Activated CD8-positive, alpha-beta memory T cell treated with anti-CD3 and anti-CD28 coated beads, Interleukin-2, amount 10 ng/mL, durations not matched to agents 7 days and 5 days (primary cell): ENCODE measurements at places on chromosomes 13 and 19. TPM values are rescaled to one million over a fixed set of nuclear protein-coding genes. Genes with fewer than 3 reads are reported as not detected.

DNA sequence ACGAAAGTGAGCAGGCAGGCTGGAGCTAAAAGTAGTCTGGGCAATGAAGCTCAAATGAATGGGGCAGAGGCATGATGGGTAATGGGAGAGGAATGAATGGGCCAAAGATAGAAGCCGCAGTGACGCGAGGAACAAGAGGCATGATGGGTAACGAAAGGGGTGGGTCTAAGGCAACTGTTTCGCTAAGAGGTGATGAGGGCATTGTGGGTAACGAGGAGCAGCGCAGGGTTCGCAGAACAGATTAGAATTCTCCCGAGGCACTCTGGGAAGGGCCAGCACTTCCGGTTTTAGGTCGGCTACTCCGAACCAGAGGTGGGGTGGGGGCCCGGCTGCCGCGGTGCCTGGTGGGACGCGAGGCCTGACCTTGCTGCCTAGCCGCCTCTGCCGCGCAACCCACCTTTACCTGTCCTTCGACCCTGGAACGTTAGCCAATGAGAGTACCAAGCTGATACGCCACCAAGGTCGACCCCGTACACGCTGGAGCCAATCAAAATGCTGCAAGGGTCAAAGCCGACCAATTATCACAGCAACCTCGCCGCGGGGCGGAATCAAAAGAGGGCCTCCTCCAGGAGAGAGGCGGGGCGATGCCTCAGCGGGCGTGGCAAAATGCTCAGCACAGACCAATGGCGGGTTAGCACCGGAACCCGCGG, 563 bp upstream of the TOMM40 start:
- DNase-seq = peak; percentile 100

Gene KIR3DL2
- 1.8 TPM for total RNA-seq

GRCh38 chr19:10112037-10112761, 706 bp downstream of the P2RY11 start:
- peak; percentile 82 for DNase-seq

- no peak for DNase-seq
Observed at GRCh38 chr13:109130093-109130835, 500.9 kb downstream of the MYO16 start.

- no peak for DNase-seq
Observed at GRCh38 chr13:101308247-101309013, 107.9 kb downstream of the NALCN start.

DNA sequence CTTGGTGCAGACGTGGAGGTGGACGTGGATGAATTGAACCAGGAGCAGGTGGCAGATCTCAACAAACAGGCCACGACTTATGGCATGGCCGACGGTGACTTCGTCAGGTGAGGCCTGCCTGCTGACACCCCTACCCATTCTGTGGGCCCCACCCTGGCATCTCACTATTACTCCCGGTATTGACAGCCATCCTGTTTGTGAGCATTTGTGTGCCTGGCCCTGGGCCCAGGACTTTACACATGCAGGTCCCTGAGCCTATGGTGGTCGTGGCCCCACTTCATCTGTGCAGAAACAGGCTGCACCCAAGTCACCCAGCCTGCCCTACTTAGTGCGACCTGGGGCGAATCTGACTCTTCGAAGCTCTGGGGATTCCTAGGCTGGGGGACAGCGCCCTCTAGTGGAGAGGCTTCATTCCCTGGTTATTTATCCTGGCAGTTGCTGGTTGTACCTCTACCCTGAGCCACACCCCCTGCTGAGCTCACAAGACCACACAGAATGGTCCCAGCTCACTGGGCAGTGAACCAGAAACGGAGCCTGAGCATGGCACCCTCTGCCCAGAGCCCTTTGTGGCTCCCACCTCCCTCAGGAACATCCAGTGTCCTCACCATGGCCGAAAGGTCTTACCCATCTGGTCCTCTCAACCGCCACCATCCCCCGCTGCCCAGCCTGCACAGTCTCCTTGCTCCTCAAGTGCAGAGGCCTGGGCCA, 16.9 kb downstream of the ZNF296 start:
- peak; percentile 88 for DNase-seq

- DNase-seq = peak; percentile 68
Observed at GRCh38 chr19:53977429-53977990, 13.9 kb upstream of the CACNG6 start.

Gene PGPEP1
- total RNA-seq = 35.5 TPM

- DNase-seq = no peak
Observed at GRCh38 chr13:106630650-106631049, 62.7 kb upstream of the ARGLU1 start.

DNA sequence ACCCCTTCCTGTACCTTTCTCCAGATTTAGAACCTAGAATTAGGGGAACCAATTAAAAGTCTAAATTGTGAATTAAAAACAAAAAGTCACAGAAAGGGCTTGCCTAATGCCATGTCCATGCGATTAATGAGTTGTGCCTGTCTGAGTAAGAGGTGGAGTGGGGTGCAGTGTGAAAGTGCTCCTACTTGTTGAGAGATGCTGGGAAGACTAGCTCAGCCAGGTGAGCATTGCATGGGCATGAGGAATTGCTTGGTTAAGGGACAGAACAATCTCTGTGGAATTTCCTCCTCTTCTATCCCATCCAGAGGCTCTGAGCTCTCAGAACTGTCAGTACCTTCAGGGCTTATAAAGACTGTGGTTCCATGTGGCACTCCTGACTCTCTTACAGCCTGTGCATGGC, 159.0 kb upstream of the UBL3 start:
- DNase-seq = no peak

GRCh38 chr13:50141375-50141975, 126.2 kb downstream of the KCNRG start:
- no peak for DNase-seq

- DNase-seq = no peak
Observed at GRCh38 chr19:2484178-2484937, 8.4 kb downstream of the GADD45B start.

GRCh38 chr19:44332145-44332544, 24.3 kb downstream of the ZNF112 start:
- DNase-seq = no peak

DNA sequence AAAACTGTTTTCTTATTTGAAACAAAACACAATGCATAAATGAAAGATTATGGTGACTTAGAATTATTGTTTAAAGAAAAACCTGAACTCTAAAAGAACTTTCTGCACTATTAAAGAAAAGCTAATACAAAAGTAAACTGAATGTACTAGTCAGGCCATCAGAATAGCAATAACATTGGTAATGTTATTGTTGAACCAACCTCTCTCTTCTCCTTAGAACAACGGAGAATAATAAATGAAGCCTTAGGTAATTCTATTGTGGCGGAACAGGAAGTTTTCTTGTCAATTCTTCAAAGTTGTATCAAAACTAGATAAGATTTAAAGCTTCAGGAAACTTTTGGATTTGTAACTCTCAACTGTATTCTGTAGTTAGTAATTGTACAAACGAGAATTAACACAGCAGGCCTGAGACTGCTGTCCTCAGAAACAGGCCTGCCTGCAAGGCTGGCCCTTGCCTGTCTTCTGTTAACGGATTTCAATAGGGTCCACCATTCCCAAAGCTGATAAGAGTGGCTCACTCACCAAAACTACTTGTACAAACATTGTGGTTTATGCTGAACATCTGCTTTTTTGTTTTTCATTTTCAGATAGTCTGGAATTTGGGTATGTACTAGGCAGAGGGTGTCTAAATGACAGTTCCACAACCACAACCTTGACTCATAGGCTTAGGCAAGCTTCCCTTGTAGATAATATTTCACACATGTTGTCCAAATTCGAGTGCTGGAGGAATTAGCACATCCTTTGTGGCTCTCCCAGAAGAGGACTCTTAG, 825.8 kb downstream of the GPC5 start:
- no peak for DNase-seq

GRCh38 chr13:104586051-104586746, 1520.0 kb upstream of the SLC10A2 start:
- no peak for DNase-seq

Gene MEDAG
- total RNA-seq = 0.59 TPM

Gene OR7A5
- not detected for total RNA-seq

GRCh38 chr19:13302526-13303270, 152.5 kb downstream of the IER2 start:
- no peak for DNase-seq

Gene ZNF728
- total RNA-seq = not detected

GRCh38 chr19:883661-884211, 9.3 kb downstream of the MED16 start:
- no peak for DNase-seq

DNA sequence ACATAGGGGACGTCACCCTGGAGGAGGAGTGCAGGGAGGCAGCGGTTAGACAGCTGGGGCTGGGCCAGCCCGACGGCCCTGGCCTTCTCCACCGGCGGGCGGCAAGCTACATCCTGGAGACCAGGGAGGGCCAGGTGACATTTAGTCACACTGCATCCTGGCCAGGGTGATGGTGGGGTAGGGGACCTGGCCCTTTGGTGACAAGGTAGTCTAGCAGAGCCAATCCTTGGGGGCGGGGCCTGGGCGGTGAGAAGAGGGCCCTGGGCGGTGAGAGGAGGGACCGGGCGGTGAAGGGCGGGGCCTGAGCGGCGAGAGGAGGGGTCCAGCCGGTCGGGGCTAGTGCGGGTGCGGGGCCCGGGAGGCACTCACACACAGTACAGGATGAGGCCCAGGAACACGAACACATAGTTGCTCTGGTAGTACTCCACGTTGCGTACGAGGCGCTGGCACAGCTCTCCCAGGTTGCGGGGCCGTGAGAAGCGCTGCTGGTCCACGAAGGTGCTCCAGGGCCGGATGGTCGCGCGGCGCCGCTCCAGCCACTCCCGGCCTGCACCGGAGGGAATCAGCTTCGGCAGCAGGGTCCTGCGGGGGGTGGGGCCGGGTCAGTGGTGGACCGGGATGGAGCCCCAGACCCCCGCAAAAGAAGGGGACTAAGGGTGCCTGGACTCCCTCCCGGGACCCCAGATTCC, 610 bp downstream of the RABAC1 start:
- peak; percentile 91 for DNase-seq

DNA sequence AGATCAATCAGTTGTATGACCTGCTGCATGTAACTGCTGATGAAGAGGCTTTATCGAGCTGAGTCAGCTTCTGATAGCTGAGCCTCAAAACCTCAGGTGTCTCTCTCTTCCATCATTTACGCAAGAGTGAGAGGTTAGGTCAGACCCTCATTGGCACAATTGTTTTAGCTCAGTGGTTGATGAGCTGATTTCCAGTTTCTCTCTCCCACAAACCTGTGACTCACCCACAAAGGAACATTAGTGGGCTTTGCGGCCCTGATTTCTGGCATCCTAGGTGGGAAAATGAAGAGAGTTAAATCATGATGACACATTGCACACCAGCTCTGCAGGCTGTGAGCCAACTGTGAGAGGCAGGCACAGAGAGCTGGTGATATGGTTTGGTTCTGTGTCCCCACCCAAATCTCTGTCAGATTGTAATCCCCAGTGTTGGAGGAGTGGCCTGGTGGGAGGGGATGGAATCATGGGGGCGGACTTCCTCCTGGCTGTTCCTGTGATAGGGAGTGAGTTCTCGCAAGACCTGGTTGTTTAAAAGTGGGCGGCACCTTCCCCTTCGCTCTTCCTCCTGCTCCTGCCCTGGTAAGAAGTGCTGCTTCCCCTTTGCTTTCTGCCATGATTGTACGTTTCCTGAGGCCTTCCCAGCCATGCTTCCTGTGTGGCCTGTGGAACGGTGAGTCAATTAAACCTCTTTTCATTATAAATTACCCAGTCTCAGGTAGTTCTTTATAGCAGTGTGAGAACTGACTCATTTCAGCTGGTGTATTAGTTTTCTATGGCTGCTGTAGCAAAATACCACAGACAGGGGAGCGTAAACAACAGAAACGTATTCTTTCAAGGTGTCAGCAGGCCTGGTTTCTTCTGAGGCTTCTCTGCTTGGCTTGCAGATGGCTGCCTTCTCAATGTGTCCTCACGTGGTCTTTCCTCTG, 33.5 kb upstream of the TMTC4 start:
- DNase-seq = no peak

- no peak for DNase-seq
Observed at GRCh38 chr19:17841371-17841809, 6.4 kb downstream of the JAK3 start.

DNA sequence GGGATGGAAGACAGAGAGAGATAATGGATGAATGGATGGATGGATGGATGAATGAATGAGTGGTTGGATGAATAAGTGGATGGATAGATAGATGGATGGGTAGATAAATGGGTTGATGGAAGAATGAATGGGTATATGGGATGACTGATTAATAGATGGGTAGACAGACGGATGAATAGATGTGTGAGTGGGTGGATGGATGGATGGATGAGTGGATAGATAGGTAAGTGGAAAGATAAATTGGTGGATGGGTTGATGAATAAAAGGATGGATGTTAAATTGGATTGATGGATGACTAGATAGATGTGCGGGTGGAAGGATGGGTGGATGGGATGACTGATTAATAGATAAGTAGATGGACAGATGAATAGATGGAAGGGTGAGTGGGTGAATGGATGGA, 1.4 kb downstream of the CASP14 start:
- DNase-seq = no peak

DNA sequence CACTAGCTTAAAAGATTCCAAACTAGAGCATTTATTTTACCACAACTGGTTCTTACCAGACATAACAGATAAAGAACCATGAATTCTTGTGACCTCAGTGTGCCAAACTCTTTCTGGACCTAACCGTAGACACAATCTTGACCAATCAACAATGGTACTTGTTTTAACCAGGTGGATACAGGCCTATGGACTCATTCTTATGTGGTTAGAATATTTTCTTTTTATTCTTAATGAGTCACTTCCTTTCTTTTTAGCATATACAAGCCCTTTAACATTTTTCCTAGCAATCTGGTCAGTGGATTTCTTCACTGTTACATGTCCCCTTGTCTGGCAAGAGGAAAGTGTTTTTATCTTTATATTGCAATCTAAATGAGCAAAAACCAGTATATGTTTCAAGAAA, 792.1 kb upstream of the SPRY2 start:
- DNase-seq = no peak

DNA sequence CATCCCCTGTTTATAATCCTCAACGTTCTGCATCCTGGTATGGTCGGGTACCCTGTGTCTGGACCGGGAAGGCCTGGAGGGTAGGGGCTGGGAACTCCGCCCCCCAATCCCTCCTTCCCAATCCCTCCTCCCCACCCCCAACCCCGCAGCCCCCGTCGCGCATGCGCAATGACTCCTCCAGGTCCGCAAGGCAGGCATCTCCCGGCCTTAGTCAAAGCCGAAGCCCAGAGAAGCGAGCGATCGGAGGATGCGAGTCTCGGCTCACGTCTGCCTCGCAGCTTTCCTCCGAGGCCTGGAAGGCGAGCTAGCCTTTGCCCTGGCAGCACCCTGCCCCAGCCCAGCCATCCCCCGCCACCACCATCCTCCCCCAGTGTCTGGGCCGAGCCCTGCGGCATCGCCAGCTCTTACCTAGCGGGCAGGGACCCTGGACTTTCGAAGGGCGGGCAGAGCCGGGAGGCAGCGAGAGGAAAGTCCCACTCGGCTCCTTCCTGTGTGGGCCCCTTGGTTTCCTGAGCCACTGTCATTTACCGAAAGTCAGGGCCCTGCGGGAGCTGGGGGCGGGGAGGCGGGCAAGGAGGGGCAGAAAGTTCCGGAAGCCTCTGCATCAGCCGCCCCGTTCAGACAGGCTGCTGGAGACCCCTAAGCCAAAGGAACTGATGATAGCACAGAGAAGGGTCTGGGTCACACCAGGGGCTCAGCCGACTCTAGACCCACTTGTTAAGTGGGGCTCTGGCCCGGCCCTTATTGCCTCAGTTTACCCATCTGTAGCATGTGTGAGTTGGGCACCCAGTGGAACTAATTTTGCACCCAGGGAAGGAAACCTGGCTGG, at the start of gene JAK3:
Gene JAK3 (minus strand): TSS at position 445 of the 829 bp plus-strand sequence. CDS start 3,565 bp downstream, outside the sequence.
- DNase-seq = peak; percentile 94
